ENCODE measurements at places on chromosomes 13 and 19.

GRCh38 chr13:107650081-107650701, 565.1 kb downstream of the LIG4 start:
- peak; percentile 55 for DNase-seq

DNA sequence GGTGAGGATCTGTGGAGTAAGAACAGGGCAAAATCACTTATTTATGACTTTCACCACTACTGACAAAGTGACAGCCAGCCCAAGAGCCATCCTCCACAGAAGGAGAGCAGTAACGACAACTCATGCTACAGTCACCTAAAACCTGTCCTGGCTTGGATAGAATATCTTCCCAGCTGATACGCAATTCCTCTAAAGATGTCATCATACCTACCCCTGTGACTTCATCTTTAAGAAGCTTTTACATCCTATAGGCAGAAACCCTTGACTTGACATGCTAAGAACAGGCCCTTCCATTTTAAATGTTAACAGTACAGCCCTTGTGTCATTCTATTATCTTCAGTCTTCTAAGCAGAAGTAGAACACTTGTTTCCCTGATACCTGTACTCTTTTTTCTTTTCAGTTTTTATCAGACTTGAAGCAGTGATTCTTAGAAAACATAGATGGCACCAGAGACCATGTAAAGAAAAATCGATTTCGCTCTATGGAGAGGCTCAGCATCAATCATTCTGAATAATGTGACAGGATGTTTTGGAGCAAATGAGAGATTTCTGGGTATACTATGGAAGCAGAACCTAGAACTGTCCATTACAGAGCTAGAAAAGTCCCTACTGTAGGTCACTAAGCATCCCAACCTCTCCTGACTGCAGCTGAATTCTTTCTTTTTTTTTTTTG, 20.1 kb downstream of the STOML3 start:
- no peak for DNase-seq

DNA sequence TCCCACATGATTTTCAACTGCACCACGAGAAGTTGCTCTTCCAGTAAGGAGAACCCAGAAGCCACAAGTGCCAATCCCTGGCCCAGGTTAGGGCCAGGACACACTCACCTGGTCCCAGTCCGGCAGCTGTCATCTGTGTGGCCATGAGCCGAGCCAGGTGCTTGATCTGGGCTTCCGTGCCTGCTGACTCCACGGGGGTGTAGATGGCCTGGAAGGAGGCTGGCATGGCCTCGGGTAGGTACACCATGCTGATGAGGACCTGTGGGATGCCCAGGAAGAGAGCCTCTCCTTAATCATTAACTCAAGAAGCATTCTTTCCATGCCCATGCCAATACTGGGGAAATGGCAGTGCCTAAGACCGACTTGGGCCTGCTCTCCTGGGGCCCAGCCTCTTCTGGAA, 19.9 kb upstream of the RSPH6A start:
- DNase-seq, result no peak

DNA sequence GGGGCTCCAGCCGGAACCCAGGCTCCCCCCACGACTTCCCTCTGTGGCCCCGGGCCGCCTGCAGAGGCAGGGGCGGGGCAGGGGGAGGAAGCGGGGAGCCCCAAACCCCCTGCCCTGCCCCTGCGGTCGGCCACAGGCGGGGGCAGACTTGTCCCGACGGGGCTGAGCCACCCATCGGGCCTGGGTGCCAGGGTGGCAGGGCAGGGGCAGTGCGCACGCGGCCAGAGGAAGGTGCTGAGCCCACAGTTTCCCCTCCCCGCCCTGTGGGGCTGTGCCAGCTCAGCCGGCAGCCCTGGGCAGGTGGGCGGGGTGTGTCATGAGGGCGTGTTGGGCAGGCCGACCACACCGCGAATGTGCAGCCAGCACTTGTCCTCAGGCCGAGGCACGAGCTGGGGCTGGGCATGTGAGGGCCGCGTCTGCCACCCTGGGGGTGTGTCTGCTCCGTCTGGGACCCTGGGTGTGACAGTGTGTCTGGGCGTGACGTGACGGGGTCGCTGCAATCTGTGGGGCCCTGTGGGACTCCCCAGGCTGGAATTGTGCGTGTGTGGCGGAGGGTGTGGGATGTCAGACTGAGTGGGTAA, 17.7 kb downstream of the CCDC97 start:
- peak; percentile 91 for DNase-seq

GRCh38 chr19:16062789-16063188, 13.5 kb upstream of the TPM4 start:
- DNase-seq, result peak; percentile 84

GRCh38 chr13:80363890-80364503, 23.1 kb upstream of the SPRY2 start:
- DNase-seq, result no peak

DNA sequence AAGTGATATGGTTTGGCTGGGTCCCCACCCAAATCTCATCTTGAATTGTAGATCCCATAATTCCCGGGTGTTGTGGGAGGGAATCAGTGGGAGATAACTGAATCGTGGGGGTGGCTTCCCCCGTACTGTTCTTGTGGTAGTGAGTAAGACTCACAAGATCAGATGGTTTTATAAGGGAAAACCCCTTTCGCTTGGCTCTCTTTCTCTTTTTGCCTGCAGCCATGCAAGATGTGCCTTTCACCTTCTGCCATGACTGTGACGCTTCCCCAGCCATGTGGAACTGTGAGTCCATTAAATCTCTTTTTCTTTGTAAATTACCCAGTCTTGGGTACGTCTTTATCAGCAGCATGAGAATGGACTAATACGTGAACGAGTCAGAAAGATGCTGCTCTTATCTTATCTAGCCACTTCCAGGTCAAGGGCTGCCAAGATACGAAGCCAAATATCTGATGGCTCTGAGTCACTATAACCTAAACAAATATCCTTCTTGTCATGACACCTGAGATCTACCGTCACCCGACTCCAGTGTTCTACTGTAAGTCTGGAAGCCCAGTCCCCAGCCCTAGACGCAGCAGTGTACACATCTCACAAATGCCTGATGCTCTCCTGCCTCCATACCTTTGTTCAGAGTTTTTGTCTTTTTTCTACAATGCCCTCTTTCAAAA, 45.9 kb downstream of the SLC15A1 start:
- no peak for DNase-seq

- DNase-seq, result no peak
These were observed 421.0 kb upstream of the KLF12 start for GRCh38 chr13:74555276-74555625.

DNA sequence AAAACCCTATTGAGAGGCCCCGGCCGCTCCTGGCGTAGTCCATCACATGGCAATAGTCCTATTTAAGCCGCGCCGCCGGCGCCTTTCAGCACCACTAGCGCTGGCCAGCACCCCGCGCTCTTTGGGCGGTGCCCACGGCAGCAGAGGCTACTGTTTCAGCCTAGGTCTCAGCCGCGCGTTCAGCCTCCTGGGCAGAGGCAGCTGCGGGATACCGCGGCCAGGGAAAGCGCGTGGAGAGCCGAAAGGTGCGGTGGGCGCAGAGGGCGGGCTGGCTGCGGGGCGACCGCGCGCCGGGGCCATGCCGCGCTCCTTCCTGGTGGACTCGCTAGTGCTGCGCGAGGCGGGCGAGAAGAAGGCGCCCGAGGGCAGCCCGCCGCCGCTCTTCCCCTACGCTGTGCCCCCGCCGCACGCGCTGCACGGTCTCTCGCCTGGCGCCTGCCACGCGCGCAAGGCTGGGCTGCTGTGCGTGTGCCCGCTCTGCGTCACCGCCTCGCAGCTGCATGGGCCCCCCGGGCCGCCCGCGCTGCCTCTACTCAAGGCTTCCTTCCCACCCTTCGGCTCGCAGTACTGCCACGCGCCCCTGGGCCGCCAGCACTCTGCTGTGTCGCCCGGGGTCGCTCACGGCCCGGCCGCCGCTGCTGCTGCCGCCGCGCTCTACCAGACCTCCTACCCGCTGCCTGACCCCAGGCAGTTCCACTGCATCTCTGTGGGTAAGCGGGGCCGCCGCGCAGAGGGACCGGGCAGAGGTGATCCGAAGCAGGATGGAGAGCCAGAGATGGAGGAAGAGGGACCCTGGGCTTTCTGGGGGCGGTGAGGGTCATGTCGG, at the start of gene GSX1:
Gene GSX1, plus strand, starts transcription at position 91 of the 826 bp plus-strand sequence. Its CDS starts 208 bp downstream, at position 299.
- DNase-seq, result peak; percentile 69

GRCh38 chr19:12833738-12834565, 427 bp downstream of the RTBDN start:
- DNase-seq, result peak; percentile 54

GRCh38 chr19:34308381-34309367, 54.3 kb downstream of the GARRE1 start:
- no peak for DNase-seq

GRCh38 chr19:35063940-35064818, 22.7 kb downstream of the HPN start:
- no peak for DNase-seq

- DNase-seq, result no peak
These were observed 532.8 kb downstream of the UQCRFS1 start for GRCh38 chr19:28680111-28680510.

DNA sequence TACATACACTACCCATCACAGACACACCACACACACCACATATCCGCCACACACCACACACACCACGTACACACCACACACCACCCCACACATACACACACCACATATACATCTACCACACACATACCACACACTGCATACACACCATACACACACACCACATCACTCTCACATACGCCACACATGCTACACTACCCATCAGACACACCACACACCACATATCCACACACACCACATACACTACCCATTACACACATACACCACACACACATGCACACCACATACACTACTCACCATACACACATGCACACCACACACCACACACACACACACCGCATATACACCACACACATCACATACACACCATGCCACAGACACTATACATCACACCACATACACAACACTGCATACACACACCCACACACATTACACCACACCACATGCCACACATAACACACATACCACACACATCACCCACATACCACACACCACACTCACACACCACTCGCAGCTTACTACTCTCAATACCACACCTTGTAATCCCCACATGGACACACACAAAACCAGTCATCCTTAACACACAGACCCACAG, 9.5 kb downstream of the ERFL start:
- DNase-seq, result no peak

DNA sequence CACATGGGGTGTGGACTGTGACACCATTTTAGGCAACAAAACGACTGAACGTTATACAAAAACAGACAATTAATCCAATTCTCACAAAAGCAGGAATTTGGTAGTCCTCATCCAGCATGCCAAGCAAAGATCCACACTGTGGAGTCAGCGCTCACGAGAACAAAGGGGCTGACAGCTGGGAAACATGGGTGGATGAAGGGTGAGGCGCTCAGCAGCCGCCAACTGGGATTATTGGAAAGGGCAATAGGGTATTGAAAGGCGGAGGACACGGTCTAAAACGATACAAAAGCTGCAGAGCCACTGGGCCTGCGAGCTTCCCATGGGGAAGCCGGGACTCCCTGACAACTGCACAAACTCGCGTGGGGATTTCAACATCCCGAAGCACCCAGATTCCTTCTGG, 4.7 kb upstream of the ZNF813 start:
- DNase-seq, result no peak

- no peak for DNase-seq
These were observed 167.0 kb downstream of the NUFIP1 start for GRCh38 chr13:44822291-44822690.

DNA sequence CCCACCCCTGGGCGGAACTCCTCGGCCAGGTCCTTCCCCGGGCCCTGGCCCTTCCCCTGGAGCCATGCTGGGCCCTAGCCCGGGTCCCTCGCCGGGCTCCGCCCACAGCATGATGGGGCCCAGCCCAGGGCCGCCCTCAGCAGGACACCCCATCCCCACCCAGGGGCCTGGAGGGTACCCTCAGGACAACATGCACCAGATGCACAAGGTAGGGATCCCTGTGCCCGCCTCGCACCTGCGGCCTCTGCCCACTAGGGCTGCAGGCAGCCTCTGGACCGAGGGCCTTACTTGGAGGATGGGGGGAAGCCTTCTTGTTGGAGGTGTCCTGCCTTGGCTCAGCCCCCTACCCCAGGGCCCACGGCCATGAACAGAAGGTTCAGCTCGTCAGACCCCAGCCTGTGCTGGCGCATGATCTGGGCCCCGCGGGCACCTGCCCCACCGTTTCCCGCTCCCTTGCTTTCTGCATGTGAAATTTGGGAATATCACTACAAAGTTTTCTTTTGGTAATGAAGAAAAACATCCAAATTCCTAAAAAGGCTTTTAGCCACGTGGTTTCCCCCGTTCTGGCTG, 23.4 kb downstream of the SMARCA4 start:
- no peak for DNase-seq

- no peak for DNase-seq
These were observed 384.5 kb upstream of the GPC6 start for GRCh38 chr13:92842145-92842544.

DNA sequence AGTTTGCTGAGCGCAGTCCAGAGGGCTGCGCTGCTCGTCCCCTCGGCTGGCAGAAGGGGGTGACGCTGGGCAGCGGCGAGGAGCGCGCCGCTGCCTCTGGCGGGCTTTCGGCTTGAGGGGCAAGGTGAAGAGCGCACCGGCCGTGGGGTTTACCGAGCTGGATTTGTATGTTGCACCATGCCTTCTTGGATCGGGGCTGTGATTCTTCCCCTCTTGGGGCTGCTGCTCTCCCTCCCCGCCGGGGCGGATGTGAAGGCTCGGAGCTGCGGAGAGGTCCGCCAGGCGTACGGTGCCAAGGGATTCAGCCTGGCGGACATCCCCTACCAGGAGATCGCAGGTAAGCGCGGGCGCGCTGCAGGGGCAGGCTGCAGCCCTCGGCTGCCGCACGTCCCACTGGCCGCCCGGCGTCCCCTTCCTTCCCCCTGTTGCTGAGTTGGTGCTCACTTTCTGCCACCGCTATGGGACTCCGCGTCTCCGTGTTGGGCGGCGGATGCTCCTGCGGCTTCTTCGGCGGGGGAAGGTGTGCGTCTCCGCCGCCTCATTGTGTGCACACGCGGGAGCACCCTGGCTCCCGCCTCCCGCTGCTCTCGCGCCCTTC, 772 bp downstream of the GPC6 start:
- no peak for DNase-seq

DNA sequence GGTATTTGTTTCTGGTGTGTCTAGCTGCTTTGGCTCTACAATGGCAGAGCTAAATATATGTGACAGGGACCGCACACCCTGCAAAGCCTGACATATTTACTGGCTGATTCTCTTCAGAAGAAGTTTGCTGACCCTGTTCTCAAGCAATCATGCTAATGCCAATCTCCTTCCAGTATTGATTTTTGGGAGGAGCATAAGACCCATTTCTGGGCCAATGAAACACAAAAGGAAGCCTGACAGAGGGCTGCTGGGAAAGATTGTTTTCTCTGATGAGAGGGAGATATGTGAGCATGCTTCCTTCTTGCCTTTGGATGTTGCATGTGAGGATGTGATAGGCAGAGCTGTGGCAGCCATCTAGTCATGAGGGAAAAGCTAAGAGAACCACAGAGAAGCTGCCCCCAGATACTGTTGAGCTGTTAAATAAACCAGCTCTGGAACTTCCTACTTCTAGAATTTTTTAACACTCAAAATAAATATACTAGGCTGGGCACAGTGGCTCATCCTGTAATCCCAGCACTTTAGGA, 31.4 kb upstream of the TPTE2 start:
- no peak for DNase-seq

All from stimulated activated CD8-positive, alpha-beta memory T cell treated with anti-CD3 and anti-CD28 coated beads, Interleukin-4, amount 100 ng/mL, for 48 hours (primary cell).